ENCODE measurements at places on chromosomes 1 and 21.

GRCh38 chr1:207695891-207696290 is 51.0 kb downstream of the CR1L start:
- no peak for DNase-seq

GRCh38 chr1:6168947-6169586 is 11.1 kb downstream of the CHD5 start:
- no peak for DNase-seq

- no peak for DNase-seq
Measured at GRCh38 chr1:64515427-64515826, 45.5 kb downstream of the CACHD1 start.

DNA sequence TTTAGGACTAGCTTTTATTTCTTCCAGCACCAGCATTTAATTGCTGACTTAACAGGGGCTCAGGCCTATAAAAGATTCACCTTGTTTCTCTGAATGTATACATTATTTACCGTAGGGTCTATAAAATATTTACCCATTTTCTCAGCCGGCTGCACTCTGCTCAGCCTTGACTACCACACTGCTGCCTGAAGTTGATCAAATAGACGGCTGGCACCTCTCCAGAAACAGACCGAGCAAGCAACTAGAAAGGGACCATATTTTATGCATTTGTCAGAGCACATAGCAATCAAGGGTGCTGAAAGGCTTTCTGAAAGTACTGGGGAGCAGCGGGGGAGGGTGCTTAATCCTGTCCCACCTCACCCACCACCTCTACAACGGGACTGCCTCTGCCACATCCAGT is 64.7 kb upstream of the FGGY start:
- DNase-seq, result no peak

Measured in activated T-cell treated with anti-CD3 and anti-CD28 coated beads for 1 hour (primary cell).